ENCODE measurements at places on chromosomes 6 and 20.

- DNase-seq = no peak
Observed at GRCh38 chr6:1850840-1851157, 241.1 kb downstream of the FOXC1 start.

- DNase-seq = no peak
Observed at GRCh38 chr6:151408858-151409257, 17.5 kb upstream of the ZBTB2 start.

- DNase-seq = no peak
Observed at GRCh38 chr20:20561841-20562240, 150.6 kb downstream of the RALGAPA2 start.

GRCh38 chr6:113047932-113048331 is 700.8 kb downstream of the RFPL4B start:
- DNase-seq = no peak

- DNase-seq = no peak
Observed at GRCh38 chr6:35640017-35640664, 48.6 kb downstream of the FKBP5 start.

- no peak for DNase-seq
Observed at GRCh38 chr6:42366011-42366705, 85.6 kb downstream of the TRERF1 start.

DNA sequence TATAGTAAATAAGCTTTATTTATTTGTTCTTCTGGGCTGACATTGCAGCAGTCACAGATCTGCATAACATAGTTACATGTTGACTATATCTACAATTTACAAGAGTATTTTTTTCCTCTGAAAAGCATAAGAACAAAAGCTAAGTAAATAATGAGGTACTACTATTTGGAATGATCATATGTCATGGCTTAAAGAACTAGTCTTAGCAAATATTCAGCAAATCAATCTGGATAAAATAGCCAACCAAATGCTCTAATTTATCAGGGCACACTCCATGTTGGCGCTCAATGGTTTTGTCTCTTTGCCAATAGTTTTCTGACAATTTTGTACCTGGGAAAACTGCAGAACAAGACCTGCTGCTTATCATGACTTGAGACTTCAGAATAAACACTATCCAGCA is 233.4 kb upstream of the RIN2 start:
- no peak for DNase-seq

DNA sequence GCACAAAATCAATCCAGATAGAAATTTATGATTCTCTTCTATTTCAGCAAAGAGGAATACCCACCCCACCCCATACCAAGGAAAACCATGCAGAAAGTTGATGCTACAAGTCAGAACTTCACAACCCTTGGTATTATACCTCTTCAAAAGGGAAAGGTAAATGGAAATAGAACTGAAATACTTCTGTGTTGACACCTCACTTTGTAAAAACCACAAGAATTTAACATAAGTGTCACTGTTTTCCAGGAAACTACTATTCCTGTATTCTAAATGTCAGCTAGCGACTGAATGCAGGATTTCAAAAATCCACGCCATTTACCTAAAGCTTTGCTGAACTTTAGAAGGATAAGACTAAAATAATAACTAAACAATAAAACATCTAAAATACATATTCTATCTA is 3.6 kb downstream of the CPNE1 start:
- DNase-seq = no peak

GRCh38 chr20:61682996-61683681 is 382.5 kb downstream of the TAF4 start:
- DNase-seq = no peak

- no peak for DNase-seq
Observed at GRCh38 chr6:18551228-18551627, 164.1 kb downstream of the RNF144B start.

DNA sequence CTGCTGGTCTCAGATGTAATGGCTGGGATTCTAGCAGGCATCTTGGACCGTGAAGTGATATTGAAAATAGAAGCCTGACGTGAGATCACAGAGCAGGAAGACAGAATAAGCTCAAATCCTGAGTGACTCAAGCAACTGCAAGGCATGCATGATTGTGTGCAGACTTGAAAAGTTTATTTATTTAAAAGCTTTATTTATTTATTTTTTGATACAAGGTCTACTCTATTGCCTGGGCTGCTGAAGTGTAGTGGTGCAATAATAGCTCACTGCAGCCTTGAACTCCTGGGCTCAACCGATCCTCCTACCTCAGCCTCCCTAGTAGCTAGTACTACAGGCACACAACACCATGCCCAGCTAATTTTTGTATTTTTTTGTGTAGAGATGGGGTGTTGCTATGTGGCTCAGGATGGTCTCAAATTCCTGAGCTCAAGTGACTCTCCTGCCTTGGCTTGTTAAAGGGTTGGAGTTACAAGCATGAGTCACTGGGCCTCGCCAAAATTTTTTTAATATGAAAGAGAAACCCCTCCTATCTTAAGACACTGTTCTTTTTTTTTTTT is 40.1 kb upstream of the RNF144B start:
- DNase-seq = no peak

DNA sequence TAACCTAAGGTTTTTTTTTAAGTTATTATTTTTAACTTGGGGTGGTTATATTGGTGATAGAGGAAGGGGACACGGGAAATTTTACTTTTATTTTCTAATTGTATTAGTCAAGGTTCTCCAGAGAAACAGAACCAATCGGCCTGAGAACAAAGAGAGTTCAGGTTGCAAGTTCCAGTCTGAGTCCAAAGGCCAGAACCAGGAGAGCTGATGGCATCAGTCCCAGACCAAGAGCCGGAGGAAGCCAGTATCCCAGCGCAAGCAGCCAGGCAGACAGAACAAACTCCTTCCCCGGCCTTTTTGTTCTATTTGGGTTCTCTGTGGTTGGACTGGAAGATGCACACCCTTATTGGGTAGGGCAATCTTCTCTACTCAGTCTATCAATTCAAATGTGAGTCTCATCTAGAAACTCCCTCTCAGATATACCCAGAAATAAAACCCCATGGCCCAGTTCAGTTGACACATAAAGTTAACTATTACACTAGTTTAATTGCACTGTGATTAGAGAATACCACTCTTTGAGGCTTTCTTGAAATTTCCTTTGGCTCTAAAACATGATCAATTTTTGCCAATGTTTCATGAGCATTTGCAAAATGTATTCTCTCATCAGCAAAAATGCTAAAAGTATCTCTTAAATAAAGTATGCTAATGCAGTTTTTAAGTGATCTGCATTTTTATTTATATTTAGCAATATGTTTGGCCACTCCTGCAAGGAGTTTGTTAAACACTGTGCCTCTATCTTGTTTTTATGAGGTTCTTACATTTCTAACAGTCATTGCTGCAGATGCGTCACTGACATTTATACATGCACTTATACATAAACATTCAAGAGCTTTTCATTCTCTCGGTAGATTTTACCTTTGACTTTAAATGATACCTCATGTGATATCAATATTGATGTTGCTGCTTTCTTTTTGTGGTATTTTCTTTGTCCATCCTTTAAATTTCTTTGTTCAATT is 103.2 kb upstream of the SSTR4 start:
- DNase-seq = no peak

- DNase-seq = no peak
Observed at GRCh38 chr6:142378138-142378875, 76.5 kb downstream of the ADGRG6 start.

DNA sequence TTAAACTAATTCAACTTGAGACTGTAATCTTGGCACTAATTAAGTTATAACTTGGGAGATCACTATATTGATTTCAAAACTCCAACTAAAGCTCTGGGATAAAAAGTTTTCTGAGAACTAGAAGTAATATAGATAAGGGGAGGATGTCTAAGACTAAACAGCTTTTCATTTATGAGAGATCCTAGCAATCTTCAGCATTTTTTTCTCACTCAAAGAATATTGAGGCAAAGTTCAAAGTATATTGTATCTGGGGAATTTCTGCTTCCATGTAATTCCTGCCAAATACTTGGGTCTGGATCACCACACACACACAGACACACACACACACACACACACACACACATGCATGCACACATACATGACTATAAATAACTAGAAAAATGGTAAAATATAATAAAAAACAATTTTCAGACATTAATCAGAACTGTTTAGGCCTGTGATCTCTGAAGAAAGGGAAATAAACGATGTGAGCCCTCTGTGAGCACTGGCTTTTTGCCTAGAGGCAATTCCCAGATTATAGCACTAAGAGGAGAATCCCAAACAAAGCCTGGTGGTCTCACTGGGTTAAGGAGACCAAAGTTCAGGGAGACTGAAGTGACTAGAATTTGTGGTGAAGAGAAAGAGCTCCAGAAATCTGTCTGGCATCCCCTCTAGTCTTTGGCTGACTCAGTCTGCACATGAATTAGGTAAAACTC is 92.8 kb downstream of the ADAT2 start:
- DNase-seq = no peak

GRCh38 chr20:41697861-41698559 is 79.8 kb upstream of the CHD6 start:
- DNase-seq = no peak

DNA sequence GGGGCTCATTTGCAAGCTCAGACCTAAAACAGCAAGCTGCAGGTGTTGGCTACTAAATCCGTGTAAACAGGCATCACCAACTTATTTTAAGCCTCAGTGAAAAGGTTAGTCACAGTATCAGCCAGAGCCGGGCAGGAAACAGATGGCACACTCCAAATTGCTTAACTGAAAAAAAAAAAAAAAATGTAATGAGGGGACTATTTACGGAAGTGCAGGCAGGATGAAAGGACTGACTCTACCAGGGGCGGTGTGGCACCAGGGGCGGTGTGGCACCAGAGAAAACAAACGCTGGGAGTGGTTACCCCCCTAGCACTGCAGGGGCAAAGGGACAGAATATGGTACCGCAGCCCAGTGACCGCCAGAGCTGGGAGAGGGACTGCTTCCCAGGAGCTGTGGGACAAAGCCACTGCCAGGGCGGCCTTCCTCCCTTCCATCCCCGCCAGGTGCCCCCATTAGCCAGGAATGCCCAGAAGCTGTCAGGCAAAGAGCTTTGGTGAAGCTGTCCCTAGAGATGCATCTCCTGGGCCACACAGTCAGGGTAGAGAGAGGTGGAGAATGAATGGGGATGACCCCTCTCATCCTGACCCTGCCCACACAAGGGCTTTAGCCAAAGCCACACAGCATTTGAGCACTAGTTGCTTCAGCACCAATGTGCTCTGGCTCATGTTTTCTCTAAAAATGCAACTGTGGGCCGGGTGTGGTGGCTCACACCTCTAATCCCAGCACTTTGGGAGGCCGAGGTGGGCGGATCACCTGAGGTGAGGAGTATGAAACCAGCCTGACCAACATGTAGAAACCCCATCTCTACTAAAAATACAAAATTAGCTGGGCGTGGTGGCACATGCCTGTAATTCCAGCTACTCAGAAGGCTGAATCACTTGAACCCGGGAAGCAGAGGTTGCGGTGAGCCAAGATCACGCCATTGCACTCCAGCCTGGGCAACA is 39.6 kb upstream of the GFOD1 start:
- no peak for DNase-seq
